ENCODE measurements at places on chromosomes 13 and 19.

DNA sequence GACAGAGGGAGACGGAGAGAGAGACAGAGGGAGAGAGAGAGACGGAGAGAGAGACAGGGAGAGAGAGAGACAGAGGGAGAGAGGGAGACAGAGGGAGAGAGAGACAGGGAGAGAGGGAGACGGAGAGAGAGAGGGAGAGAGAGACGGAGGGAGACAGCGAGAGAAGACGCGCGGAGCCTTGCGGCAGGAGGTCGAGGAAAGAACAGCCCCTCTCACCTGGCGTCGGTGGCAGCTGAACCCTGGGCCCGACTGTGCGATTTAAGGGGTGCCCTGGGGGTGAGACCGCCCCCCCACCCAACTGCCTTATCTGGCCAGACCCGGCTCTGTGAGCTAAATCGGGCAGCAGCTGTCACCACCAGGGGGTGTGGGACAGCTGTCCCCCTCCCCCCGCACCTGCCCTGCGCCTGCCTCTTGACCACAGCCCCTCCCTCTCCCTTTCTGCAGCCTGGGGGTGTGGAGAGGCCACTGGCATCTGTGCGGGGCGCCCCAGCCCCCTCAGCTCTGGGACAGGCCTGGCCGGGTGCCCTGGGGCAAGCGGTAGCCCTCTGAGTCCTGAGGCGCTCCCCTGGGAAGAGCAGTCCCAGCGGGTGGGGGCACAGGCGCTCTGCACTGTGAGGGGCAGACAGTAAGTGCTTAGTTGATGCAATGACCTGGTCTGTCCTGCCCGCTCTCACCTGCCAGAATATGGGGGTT lies 10.8 kb downstream of the JOSD2 start:
- no peak for DNase-seq

DNA sequence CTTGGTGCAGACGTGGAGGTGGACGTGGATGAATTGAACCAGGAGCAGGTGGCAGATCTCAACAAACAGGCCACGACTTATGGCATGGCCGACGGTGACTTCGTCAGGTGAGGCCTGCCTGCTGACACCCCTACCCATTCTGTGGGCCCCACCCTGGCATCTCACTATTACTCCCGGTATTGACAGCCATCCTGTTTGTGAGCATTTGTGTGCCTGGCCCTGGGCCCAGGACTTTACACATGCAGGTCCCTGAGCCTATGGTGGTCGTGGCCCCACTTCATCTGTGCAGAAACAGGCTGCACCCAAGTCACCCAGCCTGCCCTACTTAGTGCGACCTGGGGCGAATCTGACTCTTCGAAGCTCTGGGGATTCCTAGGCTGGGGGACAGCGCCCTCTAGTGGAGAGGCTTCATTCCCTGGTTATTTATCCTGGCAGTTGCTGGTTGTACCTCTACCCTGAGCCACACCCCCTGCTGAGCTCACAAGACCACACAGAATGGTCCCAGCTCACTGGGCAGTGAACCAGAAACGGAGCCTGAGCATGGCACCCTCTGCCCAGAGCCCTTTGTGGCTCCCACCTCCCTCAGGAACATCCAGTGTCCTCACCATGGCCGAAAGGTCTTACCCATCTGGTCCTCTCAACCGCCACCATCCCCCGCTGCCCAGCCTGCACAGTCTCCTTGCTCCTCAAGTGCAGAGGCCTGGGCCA lies 16.9 kb downstream of the ZNF296 start:
- peak; percentile 19 for DNase-seq

DNA sequence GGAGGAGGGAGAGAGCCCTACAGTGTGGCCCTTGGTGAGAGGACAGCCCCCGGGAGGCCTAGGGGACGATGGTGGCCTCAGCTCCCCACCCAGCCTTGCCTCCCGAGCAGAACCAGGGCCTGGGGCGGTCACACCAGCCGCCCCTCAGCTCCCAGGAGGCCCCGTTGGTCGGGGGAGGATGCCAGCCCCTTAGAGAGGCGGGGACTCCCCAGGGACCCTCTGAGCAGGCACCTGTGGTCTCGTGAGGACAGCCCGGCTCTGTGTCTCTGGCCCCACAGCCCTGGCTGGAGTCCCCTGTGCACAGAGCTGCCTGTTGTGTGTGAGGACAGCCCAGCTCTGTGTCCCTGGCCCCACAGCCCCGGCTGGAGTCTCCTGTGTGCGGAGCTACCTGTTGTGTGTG lies 158.8 kb downstream of the KDM4B start:
- no peak for DNase-seq

GRCh38 chr13:42001580-42001979 lies 40.7 kb upstream of the VWA8 start:
- no peak for DNase-seq

DNA sequence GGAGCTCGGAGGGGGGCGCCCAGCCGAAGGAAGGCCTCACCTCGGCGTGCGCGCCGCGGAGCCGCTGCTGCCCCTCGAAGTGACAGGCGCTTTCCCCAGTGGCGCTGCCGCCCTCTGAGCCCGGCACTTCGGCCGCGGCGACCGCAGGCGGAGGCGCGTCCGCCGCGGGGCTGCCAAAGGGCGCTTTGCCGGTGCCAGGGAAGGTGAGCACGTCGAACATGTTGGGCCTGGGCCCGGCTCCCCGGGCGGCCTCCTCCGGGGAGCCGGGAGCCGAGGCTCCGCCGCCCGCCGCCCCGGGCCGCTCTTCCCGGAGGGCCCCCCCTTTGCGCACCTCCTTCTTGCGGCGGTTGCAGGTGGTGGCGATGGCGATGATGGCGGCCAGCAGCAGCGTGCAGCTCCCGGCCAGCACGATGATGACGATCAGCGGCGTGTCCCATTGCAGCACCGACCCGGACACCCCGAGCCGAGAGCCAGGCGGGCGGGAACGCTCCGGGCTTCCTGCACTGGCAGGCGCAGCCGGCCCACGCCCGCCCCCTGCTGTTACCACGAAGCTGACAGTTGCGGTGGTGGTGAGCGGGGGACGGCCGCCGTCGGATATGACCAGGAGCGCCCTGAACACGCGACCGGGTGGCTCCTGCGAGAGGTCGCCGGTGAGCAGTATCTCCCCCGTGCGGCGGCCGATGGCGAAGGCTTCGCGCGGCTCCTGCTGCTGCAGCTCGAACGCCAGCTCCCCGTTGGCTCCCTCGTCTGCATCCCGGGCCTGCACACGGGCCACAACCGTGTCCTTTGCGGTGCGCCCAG lies 2.5 kb downstream of the PCDH8 start:
- DNase-seq = peak; percentile 69

- no peak for DNase-seq
These were observed 39.9 kb downstream of the STARD13 start for GRCh38 chr13:33245505-33246158.

- no peak for DNase-seq
These were observed 13.2 kb downstream of the SPART start for GRCh38 chr13:36332986-36333385.

GRCh38 chr19:3771000-3771905 lies 775 bp downstream of the RAX2 start:
- no peak for DNase-seq

DNA sequence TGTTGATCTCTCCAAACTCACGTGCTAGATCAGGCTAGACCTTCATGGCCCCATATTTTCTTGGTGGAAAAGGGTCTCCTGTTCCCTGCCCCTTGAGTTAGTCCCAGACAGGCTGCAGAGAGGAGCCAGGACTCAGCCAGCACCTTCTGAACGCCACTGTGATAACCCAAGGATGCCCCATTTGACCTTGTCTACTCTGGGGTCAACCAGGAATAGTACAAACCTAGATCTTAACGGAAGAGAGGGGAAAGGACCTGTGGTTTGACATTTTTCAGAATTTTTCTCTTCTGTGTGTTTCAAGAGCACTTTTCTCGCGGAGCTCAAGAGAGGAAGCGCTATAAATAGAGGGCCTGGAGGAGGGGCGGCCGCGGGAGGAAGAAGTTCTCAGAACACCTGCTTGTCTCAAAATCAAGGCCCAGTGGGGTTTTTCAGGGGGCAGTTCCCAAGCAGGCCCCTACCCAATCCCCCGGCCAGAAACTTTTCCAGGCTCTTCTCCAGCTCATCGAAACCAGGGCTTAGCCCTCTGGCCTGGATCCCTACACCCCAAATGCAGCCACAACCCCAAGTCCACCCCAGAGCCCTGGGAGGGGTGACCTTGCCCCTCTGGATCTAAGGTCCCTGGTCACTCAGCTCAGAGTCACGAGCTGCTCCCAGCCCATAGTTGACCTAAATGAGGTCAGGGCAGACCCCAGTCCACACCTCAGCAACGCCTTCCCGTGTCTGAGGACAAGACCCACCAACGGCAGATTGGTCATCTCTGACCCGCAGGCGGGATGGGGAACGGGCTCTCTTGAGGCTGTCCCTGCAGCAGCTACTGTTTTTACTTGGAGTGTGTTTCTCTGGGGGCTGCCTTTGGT lies 75.6 kb upstream of the TM9SF2 start:
- DNase-seq = no peak

- no peak for DNase-seq
These were observed 1417.0 kb downstream of the EFNB2 start for GRCh38 chr13:105118426-105118985.

DNA sequence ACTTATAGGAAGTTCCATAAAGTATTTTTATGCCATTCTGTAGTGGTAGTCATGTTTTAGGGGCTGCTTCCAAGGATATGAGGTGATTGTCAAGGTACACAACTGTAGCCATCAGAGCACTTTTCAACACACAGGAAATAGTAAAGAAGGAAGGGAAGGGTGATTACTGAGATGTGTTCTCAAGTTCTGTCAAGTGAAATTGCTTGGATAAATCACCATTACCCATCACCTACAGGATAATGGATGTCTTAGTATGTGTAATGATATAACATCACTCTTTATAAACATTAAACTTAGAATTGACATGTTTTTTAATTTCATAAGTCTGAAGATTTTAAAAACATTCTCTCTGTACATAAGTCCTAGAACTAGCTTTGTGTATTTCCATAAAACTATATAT lies 487.9 kb downstream of the DCT start:
- DNase-seq = no peak

DNA sequence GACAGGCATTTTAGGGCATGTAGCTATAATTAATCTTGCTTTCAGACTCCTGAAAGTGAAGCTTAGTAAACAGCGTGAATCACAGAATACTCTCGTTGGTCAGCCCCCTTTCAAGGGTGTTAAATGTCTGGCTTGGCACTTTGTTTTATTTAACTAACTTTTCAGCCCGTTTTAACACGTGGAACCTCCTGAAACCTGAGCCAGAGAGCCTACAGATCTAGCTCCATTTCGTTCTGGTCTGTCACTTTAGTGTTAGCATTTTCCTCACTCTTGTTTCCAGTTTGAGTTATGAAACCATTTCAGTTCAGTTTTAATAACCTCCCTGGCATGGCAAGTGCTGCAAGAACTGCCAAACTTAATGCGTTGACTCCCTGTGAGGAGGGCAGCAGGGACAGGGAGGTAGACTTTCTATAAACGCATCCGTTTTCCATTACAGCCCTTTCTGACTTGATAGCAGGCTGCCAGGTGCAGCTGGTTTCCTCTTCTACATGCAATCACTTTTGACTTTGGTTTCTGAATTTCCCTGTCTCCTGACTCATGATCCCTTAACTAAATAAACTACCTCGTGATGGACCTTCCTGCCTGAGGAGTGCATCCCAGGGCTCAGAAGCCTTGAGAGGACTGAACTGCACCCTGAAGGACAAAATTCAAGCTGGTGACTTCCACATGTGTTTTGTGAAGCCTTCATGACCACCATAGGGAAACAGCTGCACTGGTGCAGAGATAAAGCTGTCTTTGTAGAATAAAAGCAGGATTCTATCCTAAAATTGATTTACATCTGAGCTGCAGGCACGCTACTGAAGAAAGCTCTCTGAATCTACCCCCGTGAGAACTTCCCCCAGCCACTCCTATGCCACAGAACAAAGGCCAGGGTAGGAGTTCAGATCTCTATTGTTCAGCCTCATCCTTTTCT lies 192.6 kb downstream of the DLEU7 start:
- DNase-seq = peak; percentile 20
